ENCODE measurements at places on chromosomes 11 and 22.
A peak's percentile ranks its signal among the peaks of the same experiment; 100 is the strongest.

DNA sequence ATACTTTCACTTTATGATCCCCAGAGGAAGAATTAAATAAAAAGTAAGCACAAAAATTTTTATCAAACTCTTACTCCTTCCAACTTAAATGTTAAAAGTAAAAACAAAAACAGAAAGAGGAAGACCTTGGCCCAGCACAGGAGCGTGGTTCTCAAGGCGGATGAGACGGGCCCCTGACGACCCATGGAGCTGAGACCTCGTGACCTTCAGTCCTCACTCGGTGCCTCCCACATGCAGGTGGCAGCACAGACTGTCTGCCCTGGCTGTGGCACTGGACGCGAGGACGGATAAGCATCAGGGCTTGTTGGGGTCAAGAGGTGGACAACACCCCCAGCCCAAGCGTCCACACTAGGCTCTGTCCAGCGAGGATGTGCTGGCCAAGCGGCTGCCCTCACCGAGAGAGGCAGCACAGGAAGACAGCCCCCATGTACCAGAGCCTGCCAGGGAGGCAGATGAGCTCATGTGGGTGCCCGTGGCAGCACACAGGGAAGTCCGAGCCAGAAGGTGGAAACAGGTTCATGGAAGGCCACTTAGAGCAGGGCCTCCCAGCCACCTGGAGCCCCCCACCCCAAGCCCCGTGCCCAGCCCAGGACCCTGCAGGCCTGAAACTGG is 1389.8 kb downstream of the TBC1D22A start:
- no peak overlapping the region for H3K4me3 ChIP-seq
- H3K4me1 ChIP-seq, result no peaks in the 10 kb centered on the region
- H3K27ac ChIP-seq, result no peak overlapping the region
- H3K27me3 ChIP-seq, result peaks cover 6% of the 10 kb centered on the region
- DNase-seq, result no peak
- H3K36me3 ChIP-seq, result no peaks in the 10 kb centered on the region

DNA sequence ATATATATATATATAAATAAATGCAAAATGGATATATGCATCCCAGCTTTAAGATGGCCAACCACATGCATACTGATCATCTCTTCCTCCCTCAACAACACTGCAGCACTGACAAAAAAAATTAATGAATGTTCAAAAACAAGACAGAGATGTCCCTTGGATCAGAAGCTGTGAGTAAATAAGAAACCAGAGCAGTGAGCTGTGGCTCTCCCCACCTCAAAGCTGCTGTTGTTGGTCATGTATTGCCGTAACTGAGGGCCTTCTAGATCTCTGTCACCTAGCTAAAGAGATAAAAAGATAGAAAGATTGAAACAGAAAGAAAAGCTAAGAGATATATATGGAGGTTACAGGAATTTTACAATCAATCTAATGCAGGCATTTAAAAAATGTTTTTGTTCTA is 15.5 kb upstream of the TMEM135 start:
- no peaks in the 10 kb centered on the region for H3K27me3 ChIP-seq
- no peak overlapping the region for H3K4me3 ChIP-seq
- peaks cover 30% of the 10 kb centered on the region for H3K4me1 ChIP-seq
- H3K36me3 ChIP-seq, result no peaks in the 10 kb centered on the region

DNA sequence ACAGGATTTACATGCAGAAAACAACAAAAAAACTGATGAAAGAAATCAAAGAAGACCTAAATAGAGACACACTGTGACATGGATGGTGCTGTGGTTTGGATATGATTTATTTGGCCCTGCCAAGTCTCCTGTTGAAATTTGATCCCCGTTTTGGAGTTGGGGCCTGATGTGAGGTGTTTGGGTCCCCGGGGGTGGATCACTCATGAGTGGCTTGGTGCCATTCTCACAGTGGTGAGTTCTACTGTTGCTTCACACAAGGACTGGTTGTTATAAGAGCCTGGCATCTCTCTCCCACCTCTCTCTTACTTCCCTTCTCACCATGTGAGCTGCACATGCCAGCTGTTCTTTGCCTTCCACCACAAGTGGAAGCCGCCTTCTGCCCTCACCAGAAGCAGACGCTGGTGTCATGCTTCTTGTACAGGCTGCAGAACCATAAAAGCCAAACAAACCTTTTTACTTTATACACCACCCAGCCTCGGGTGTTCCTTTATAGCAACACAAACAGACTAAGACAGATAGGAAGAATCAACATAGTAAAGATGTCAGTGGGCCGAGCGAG is 7.8 kb upstream of the RTL6 start:
- H3K27ac ChIP-seq, result no peak overlapping the region
- H3K27me3 ChIP-seq, result no peaks in the 10 kb centered on the region
- no peak for DNase-seq
- no peaks in the 10 kb centered on the region for H3K36me3 ChIP-seq

DNA sequence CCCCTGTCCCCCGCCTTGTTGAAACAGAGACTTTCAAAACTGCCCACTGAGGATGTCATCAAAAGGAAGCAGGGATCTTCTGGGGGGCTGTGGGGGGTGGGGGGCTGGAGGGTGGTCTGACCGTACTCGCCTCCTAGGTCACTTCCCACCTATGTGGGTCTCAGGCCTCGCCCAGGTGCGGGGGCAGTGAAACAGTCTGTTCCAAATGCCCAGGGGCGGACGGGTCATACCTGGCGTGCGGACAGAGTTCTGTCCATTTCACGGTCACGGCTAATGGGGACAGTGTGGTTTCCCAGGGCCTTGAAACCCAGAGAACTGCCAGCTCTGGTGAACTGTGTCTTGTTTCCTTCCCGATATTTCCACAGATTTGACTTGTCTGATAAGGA is 27.2 kb downstream of the ANO1 start:
- no peak overlapping the region for H3K27ac ChIP-seq
- no peak for DNase-seq
- no peaks in the 10 kb centered on the region for H3K27me3 ChIP-seq
- no peaks in the 10 kb centered on the region for H3K36me3 ChIP-seq
- H3K4me3 ChIP-seq, result no peak overlapping the region

DNA sequence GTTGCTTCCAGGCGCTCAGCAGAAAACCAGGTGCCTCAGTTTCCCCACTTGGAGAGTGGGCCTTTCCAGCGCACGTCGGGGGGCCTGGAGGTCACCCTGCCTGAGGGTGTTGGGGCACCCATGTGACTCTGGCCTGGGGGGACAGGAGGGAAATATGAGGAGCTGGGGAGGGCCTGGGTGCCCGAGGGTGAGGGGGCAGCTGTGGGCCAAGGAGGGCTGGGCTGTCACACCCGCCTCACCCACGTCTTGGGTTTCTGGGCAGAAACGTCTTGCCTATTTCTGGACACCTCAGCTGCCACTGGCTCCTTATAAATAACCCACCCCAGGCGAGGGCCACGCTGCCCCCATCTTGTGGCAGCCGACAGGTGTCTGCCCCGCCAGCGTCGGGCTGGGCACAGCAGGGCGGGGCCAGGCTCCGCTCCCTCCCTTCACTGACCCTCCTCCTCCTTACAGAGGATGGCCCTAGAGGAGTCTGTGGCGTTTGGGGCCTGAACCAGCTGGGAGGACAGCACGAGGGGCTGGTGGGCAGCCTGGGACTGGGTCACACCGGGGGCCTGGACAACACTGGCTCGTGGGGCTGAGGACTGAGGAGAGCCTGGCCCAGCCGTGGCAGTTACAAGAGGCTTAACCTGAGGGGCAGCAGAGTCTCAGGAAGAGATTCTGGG is 1.5 kb downstream of the TNNT3 start:
- no peak overlapping the region for H3K4me3 ChIP-seq
- H3K4me1 ChIP-seq, result no peaks in the 10 kb centered on the region
- H3K36me3 ChIP-seq, result no peaks in the 10 kb centered on the region
- H3K27ac ChIP-seq, result no peak overlapping the region
- DNase-seq, result no peak
- peaks cover 10% of the 10 kb centered on the region for H3K27me3 ChIP-seq

DNA sequence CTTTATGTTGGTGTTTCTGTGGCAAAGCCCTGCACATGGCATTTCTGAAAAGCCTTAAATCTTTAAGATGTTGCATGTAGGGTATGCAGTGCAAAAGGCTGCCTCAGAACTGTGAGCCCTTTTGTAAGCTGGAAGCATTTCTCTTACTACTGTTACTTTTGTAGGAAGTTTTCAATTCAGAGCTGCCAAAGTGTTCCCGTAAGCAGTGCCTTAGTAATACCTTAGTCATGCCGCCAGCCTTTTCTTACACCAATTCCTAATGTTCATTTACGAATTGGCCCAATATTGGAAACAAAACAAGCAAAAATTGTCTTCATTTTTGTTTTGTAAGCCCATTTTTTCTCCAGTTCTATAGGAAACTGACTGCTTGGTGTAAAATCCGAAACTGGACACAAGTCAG is 67.4 kb upstream of the RASSF10 start:
- H3K27ac ChIP-seq, result no peak overlapping the region
- H3K27me3 ChIP-seq, result peaks cover 2% of the 10 kb centered on the region

DNA sequence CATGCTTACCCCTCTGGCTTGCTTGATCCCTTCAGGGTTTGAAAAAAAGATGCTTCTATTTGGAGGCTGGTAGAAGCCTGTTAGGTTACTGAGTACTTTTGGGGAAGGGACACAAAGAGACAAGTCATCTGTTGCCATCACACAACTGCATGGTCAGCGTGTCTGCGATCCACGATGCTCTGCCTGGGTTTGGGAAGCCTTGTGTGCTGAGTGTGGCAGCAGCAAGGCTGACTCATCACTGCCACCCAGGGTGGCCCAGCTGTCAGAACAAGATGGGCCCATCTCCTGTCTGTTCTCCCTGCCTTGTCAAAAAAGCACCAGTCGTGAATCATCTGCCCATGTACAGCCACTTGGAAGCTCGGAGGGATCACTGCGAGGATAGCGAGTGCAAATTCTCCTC is 26.2 kb downstream of the UBASH3B start:
- H3K4me3 ChIP-seq, result no peak overlapping the region
- no peaks in the 10 kb centered on the region for H3K27me3 ChIP-seq
- DNase-seq, result no peak
- no peak overlapping the region for H3K27ac ChIP-seq
- H3K4me1 ChIP-seq, result peaks cover 8% of the 10 kb centered on the region

DNA sequence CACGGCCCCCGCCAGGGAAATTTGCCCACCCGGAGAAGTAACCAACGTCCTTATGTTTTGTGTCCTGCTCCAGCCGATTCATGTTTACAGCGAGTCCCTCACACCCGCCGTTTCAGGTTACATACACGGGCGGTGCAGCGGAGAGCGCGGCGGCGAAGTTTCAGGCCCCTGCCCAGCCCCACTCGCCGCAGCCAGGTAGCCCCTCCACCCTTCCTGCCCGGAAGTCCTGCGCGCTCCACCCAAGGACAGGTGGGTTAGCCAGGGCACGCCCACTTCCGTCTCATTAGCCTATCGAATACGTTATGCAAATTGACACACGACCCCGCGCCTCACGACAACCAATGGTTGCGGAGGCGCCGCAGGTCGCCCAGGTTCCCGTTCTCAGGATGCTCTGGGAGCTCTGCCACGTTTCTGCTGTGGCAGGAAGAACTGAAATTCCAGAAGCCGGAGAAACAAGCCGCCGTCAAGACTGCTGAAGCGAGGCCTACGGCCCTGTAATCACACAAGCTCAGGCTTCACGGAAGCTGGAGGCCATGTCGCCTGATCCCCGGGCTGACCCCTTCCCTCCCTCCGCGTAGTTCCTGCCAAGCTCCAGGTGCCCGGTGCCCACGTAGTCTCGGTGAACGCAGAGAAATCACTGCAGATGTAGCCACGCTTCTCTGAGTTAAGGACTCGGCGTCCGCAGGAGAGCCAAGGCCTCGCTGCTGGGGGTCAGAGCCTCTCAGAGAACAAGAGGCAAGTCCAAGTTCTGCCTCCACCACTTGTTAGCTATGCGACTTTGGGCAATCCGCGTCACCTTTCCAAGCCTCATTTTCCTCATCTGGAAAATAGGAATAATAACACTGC is 22.4 kb upstream of the MYH9 start:
- H3K27me3 ChIP-seq, result peaks cover 4% of the 10 kb centered on the region
- peak; percentile 68 for DNase-seq
- no peaks in the 10 kb centered on the region for H3K36me3 ChIP-seq

Data from endothelial cell (in vitro differentiated cells).